ENCODE measurements at places on chromosomes 4 and X.

DNA sequence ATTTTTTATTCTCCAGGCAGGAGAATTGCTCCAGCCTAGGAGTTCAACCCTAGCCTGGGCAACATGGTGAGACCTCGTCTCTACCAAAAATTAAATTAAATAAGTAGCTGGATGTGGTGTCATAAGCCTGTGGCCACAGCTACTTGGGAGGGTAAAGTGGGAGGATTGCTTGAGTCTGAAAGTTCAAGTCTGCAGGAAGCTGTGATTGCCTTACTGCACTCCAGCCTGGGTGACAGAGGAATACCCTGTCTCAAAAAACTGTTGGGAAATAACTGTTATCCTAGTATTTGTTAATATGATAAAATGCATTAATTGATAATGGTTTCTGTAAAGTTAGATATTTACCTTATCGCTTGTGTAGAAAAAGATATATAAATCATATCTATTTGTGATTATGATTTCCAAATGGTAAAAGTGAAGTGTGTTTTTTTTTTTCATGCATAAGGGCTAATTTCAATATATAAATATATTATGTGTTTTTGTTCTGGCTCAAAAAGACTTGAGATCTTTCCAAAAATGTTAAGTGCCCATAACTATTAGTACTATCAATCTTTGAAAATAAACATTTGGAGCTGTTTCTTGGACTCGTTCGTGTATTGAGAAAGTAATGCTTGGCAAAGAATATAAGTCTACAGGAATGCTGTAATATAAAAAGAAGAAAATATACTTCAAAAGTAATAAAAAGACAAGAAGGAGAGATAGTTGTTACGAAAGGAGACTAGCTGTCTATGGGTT lies 396.6 kb downstream of the ADGRL3 start:
- no peak for DNase-seq

- DNase-seq, result no peak
Observed at GRCh38 chr4:171583790-171584189, 229.4 kb upstream of the GALNTL6 start.

DNA sequence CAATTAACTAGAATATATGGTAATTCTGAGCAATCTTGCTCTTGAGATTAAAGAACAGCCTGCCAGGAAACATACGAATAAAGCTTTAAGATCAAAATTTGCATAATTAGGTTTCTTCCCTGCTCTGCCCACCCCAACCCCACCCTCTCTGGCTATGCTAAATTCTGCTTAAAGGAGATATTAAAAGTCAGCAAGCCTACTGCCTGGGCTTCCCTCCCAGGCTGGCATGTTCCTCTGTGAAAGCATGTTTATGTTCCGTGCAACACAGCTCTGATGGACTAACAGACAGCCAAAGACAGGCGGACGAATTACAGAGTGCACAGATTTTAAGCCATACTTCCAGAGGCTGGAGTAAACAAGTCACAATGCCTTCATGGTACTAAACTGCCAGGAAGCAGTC lies 28.4 kb downstream of the CD99L2 start:
- DNase-seq, result no peak

DNA sequence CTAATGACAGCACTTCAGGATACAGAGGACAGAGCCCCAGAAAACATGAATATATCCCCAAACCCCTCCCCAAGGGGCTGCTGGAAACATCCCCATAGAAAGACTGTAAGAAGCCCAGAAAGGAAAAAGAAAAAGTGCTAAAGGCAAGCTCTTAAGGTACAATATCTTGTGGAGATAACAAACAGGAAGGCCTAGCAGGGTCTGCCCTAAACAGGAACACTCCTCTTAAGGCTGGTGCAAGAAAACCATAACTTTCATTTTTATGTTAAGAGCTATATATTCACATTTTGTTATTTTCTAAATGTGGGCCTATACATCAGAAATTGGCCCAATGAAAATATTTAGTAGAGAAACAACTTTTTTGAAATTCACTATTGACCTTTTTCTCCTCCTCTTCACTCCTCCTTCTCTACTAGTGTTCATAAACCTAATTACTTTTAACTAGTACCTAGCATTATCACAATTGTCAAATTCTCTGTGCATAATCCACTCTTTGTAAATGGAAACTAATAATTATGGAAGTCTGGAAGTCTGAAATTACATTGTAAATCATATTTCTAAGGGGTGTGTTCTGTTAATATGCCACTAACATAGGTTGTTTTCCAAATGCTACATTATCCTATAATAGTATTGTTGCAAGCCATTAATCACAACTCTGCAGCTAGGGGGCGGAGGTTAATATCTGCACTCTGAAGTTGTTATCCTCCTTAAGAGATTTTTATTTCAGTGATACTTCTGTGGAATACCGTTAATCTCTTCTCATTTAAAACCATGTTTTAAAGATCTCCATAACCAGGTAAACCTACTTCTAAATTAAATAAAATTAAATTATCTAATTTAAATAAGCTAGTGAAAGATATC lies 59.8 kb downstream of the CASK start:
- DNase-seq, result no peak

- DNase-seq, result no peak
Observed at GRCh38 chr4:52904421-52904820, 42.3 kb downstream of the RASL11B start.

DNA sequence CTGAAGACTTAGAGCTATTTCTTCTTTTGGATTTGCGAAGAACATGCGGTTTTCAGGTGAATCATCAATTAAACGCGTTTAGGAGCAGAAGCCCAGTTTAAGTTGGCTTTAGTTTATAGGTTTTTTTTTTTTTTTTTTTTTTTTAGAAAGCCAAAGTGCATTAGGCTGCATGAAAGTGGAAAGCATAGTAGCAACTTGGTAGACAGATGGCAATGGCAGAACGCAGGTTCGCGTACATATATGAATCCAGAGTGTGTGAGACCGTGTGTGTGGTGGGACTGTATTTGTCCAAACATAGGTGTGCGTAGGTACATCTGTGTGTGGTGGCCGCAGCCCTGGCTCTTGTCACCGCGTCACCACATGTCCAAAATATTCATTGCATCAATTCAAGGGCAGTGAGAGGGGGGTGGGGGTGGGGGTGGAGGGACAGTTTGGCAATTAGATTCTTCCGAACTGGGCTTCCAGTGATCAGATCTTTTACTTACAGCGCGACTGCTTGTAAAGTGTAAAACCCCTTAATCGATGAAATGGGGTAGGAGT lies 901 bp downstream of the JADE1 start:
- no peak for DNase-seq

- DNase-seq, result no peak
Observed at GRCh38 chr4:183321079-183321478, 1.0 kb upstream of the CLDN22 start.

GRCh38 chr4:67933755-67934154 lies 29.5 kb downstream of the TMPRSS11A start:
- no peak for DNase-seq

GRCh38 chr4:95847908-95848460 lies 8.1 kb downstream of the PDHA2 start:
- DNase-seq, result no peak

GRCh38 chrX:84144281-84144680 lies 43.7 kb downstream of the RPS6KA6 start:
- DNase-seq, result no peak

GRCh38 chr4:77500801-77501200 lies 104.8 kb upstream of the CXCL13 start:
- DNase-seq, result no peak

GRCh38 chr4:65046192-65047133 lies 623.8 kb downstream of the EPHA5 start:
- DNase-seq, result no peak

- no peak for DNase-seq
Observed at GRCh38 chrX:46279925-46280313, 265.3 kb downstream of the ZNF674 start.

GRCh38 chrX:35733879-35734278 lies 64.3 kb upstream of the MAGEB16 start:
- DNase-seq, result no peak

- DNase-seq, result no peak
Observed at GRCh38 chrX:108426262-108426661, 12.0 kb downstream of the COL4A6 start.

DNA sequence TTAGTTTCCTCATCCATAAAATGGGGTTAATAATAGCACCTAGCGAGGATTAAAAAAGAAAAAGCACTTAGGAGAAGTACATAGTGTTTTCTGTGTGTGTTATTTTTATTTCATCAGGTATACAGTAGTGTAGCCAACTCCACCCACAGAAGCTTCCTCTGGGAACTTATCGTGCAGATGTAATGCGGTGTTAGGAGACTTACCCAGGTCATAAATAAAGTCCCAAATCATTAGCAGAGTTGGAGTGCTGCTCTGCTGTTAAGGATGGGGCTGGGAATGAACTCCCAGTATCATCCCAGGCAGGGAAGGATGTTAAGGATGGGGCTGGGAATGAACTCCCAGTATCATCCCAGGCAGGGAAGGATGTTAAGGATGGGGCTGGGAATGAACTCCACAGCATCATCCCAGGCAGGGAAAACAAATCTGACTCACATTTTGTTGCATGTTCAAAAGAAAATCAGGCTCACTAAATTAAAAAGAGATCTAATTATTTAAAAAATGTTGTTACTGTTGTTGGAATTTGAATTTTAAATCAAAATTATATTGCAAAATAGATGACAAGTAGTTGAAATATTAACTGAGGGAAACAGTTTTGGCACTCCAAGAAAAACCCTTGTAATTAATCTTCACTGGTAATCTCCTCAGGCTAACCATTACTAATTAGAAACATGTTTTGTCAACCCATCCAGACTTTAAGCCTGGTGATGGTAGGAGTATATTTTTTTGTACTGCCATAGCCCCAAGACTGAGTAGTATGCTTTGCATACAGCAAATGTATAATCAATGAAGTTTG lies 10.2 kb upstream of the SFRP2 start:
- DNase-seq, result no peak

DNA sequence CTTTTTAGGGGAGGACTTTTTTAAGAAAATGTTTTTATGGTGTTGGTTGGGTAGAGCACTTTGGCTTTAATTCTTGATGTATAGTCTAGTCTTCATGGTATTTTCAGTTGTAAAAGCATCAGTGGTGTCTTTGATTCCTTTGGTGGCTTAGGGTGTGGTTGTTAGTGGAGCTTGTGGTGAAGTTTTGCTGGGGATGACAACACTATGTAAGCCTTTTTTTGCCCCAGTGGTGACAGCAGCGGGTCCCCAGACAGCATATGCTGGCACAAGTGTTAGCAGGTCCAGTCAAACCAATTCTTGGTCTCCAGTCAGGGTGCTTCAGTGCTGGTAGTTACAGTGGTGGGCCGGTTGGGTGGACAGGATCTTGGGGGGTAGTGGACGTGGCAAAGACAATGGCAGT lies 52.0 kb downstream of the CHIC1 start:
- DNase-seq, result no peak

DNA sequence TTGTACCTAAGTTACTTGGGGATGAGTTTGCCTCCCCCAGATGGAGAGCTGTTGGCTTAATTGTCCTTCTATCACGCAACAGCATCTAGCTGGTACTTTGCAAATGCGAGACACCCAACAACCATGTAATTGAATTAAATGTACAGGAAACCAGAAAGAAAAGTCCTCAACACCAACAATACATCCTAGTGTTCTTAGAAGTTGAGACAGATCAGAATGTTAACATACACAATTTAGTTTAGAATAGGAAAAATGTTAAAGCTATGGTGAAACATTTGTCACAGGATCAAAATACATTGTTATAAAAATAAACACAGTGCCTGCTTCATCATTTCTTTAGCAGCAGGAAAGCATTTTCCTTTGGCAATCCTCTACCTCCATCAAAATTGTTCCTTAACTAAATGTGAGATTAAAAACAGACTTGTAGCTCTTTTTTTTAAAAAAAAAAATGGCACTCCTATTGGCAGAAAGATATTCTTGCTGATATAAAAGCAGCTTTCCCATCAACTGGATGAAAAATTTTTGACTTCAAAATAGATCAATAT lies 163.1 kb upstream of the MID1 start:
- no peak for DNase-seq

DNA sequence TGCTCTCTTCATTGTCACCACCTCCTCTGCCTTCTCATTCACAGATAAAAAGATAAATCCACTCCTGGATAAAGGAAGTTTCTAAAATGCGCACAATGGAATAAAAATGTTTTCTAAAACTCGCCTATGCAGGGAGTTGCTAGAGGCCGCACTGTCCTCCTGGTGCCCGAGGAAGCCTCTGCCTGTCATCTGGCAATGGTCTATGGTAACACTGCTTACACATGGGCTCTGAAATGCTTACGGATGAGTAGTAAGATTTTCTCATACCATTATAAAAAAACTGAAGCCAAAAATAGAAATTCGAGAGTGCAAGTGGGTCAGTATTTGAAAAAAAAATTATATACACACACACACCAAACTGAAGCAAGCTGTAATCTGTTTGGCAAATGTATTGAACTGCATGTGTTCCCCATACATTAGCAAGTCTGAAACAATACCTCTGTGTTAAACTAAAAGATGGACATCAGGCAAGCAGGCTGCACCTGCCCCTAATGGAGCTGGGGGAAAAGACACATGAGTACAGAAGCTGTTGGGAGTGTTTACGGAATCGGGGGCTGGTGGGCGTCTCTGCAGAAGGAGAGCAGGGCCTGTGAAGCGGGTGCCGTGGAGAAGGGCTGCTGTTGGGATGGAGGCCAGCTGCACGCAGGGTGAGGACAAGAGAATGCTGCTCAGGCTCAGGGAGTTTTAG lies 103.3 kb upstream of the FAT1 start:
- DNase-seq, result no peak

- no peak for DNase-seq
Observed at GRCh38 chr4:73508651-73509050, 27.1 kb downstream of the AFM start.

DNA sequence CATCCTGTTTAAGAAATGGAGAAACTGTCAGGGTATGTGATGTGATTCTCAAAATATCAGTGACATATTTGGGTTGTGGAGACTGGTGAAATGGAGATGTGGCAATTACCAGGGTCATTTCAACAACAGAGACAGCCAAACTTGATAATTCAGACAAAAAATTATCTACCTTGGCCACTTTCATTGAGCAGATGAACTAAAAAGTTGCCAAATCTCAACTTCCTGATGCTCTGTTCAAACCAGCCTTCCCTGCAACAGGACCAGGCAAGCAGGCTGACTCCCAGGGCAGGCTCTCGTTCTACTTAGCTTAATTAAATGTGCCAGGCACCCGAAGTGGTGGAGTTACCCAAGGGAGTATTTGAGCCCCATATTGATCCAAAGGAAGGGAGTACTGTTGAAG lies 199.6 kb downstream of the AFF2 start:
- DNase-seq, result no peak

GRCh38 chrX:19747652-19748610 lies 139.5 kb downstream of the SH3KBP1 start:
- DNase-seq, result peak; percentile 40

DNA sequence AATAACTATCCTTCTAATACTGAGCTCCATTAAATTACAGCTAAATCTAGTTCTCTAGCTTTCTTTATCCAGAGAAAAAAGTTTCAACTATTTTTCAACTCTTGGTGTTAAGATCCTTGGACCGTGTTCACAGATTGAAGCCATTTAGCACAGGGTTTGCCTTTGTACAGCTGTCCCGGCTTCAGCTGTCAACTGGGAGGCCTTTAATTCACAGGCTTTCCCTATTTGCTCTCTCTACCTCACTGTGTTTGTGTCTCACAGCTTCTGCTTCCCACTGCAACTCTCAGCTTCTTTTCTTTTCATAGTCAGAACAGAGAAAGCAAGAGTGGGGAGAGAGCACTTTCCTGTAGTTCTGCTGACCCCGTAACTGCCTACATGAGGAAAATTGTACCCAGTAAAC lies 76.9 kb upstream of the SMAD1 start:
- DNase-seq, result no peak

- DNase-seq, result no peak
Observed at GRCh38 chr4:95048296-95048695, 290.5 kb downstream of the BMPR1B start.

GRCh38 chrX:103941201-103941975 lies 21.0 kb upstream of the TMSB15B start:
- DNase-seq, result no peak

- no peak for DNase-seq
Observed at GRCh38 chrX:34130501-34130900, 1.6 kb downstream of the FAM47A start.

Measured in activated T-helper 1 cell treated with anti-CD3 and anti-CD28 coated beads, Interleukin-2, amount 50 U/mL, for 16 hours (primary cell).